WTC11 (cell line): ENCODE measurements at places on chromosomes 13 and 19.

DNA sequence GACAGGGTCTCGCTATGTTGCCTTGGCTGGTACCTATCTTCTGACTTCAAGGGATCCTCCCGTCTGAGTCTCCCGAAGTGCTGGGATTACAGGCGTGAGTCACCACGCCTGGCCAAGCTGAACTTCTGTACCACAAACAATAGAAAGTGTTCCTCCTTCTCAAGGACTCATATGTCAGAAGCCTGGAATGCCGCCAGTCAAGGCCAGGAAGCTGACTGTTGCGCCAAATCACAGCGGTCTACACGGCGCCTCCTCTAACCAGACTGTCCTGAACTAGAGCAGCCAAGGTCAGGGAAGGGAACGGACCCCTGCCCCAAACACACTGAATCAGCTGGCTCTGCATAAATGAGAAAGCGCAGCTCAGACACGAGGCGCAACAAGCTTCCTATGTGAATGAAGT, 14.6 kb downstream of the RAB20 start:
- DNase-seq, result no peak

DNA sequence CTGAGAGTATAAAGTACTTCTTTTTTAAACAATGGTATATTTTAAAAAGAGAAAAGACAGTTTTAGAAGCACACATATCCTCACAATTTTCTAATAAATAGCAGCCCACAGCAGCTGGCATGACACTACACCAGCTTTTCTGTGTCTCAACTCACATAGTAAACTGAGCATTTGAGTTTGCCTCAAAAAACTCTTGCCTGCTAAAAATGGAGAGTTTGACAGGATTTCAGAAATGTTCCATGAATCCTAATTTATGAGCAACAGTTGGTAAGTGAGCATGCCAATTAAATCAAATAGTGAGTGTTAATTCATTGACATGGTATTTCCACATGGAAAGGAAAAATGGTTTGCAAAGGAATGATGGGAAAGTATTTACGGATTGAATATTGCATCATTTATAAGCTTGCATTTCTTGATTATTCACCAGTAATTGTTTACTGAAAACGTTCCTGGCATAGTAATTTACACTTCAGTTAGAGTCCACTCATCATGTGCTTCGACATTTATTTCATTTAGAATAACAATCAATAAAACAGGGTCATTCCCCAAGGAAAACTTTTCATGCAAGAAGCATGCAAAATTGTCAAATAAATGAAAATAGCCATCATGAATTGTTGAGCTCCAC, 323.0 kb downstream of the EFNB2 start:
- DNase-seq, result no peak

GRCh38 chr19:5953680-5954213, 24.2 kb downstream of the RANBP3 start:
- no peak for DNase-seq

DNA sequence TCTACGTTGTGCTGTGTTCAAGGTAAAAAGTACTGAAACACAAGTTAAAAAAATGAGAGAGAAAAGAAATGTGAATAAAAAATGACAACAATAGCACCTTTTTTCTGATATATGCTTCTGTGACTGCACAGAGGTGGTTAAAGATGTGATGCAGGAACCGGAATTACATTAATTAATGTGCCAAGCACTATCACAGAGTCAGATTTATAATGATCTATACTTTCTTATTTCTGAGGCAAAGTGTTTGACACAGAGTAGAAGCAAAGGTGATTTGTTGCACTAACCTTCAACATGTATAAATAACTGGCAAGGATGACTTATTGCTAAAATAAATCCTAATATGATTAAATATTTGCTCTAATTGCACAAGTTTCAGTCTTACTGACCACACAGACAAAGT, 654.6 kb upstream of the SLITRK1 start:
- no peak for DNase-seq

- DNase-seq, result no peak
These were observed 181.0 kb upstream of the GPR12 start for GRCh38 chr13:26941345-26942174.

DNA sequence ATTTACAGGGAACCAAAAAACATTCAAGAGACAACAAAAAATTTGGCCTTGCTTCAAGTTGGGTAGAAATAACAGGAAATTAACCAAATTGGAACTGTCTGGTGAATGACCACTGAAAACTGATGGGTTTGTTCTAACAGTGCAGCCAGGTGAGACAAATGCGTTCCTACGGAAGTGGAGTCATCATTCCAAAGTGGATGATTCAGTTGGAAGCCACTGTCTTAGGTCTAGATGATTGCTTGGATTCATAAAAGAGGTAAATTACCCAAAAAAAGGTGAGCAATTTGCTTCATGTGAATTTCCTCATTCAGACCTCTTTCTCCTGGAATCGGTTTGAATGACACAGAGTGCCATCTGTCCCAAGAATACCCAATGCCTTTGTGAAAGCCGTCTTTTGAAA, 87.1 kb upstream of the IPO5 start:
- DNase-seq, result no peak

DNA sequence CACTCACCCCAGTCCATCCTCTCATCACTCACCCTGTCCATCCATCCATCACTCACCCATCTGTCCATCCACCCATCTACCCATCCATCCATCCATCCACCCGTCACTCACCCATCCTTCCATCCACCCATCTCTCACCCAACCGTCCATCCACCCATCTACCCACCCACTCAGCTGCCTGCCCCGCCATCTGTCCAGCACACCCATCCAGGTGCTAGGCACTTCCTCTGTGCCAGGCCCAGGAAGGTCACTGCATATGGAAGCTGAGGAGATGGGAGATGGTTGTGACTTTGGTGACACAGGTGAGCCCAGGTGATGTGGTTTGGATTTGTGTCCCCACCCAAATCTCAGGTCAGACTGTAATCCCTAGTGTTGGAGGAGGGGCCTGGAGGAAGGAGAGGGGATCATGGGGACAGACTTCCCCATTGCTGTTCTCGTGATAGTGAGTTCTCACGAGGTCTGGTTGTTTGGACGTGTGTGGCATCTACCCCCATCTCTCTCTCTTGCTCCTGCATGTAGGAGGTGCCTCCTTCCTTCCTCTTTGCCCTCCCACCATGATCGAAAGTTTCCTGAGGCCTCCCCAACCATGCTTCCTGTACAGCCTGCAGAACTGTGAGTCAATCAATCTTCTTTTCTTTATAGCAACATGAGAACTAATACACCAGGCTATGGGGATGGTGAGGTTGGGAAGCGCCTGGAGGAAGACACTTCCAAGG, 15.9 kb upstream of the C13orf46 start:
- no peak for DNase-seq
